ENCODE measurements at places on chromosomes 7 and 10.

- no peak for DNase-seq
These were observed 21.6 kb upstream of the TSPAN33 start for GRCh38 chr7:129122751-129123509.

- no peak for DNase-seq
These were observed 59.2 kb downstream of the HK1 start for GRCh38 chr10:69337296-69338132.

DNA sequence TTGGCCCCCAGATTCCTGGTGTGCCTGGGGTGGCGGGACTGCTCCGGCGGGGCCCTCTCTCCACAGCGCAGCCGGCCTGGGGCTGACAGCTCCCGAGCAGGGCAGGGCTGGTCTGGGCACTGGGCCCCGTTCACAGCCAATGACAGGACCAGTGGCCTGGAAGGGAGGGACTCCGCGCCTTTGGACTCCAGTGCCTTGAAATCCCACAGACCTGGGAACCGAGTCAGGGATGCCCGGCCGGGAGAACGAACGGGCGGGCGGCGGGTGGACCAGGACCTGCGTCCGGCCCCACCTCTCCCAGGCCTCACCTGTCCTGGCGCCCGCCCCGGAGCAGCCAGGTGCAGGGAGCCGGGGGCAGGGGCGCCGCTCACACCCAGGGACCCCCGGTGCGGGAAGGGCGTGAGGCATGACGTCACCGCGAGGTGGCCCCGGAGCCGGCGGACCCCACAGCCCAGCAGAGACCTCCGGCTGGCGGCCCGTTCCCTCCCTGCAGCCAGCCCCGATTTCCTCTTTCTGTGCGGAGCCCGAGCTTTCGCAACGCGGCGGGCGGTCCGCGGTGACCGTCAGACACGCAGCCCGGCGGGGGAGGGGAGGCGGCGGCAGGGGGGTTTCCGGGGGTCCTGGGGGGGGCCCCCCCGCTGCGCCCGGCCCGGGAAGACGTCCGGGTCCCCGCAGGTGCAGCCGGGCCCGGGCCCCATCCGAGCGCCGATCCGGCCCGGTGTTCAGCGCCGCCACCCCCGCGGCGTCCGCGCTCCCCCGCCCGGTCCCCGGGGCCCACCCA is 743 bp downstream of the ADAP1 start:
- DNase-seq = no peak

DNA sequence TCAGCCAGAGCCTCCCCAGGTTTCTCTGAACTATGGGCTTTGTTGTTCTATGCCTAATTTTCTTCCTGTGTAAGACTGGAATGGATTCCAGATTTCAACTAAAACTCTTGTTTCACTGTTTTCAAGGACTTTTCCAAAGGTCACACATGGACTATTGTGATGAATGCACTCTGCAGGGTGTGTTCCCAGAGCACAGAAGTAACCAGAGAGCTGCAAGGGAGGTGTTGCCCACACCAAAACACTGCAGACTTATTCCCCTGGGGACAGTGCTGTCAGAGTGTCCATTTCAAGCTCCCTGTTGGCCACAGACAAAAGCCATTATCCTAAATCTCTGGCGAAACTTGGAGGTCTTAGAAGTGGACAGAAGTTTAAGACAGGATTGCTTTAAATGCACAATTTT is 231.6 kb downstream of the TRIL start:
- no peak for DNase-seq

GRCh38 chr7:15891151-15891881 is 204.8 kb upstream of the MEOX2 start:
- no peak for DNase-seq

DNA sequence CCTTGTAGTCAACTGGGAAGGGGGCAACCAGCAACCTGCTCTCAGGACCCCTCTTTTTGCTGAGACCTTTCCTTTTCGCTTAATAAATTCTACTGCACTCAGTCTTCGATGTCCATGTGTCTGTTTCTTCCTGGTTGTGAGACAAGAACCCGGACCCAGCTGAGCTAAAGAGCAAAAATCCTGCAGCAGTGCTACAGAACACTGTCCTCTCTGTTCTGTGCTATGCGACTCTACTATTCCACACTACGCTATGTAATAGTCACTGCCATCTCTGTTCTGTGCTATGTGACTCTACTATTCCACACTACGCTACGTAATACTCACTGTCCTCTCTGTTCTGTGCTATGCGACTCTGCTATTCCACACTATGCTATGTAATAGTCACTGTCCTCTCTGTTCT is 34.3 kb downstream of the DIP2C start:
- no peak for DNase-seq

DNA sequence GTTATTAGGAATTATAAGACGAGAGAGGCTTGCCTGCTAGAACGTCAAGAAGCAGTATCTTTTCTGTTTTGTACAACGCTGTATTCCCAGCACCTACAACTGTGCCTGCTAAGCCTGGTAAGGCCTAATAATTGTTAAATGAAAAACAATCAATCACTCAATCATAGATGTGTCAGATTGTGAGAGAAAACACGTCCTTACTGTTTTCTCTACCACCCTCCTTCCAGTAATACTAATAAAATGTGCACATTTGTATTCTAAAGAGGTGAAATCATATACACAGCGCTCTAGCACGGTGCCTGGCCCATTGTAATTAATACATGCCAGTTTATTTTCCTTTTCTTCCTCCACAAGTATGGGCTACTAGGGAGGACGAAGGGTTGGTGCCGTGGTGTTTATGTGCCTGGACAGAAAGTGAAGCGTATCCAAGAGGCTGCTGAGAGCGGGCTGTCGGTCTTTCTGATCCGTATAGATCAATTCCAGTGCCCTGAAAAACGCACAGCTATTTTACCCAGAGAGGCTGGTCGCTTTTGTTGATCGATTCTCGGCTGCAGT is 1.5 kb upstream of the AUTS2 start:
- no peak for DNase-seq

DNA sequence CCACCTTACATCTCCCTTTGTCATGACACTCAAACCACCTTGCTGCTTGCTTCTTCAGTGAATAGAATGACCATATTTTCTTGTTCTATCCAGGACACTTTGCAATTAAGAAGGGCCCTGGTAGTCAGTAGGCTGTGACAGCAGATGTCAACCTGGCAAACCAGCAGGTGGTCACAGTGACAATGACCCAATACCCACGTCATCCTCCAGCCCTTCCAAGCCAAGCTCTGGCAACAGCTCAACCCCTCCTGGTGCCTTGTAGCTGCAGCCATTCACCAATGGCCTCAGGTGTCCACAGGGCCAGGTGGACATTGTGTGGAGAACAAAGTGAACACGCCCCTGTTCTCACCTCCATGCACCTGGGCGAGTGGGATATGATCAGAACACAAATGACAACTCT is 87.6 kb upstream of the MACROH2A2 start:
- DNase-seq = no peak

DNA sequence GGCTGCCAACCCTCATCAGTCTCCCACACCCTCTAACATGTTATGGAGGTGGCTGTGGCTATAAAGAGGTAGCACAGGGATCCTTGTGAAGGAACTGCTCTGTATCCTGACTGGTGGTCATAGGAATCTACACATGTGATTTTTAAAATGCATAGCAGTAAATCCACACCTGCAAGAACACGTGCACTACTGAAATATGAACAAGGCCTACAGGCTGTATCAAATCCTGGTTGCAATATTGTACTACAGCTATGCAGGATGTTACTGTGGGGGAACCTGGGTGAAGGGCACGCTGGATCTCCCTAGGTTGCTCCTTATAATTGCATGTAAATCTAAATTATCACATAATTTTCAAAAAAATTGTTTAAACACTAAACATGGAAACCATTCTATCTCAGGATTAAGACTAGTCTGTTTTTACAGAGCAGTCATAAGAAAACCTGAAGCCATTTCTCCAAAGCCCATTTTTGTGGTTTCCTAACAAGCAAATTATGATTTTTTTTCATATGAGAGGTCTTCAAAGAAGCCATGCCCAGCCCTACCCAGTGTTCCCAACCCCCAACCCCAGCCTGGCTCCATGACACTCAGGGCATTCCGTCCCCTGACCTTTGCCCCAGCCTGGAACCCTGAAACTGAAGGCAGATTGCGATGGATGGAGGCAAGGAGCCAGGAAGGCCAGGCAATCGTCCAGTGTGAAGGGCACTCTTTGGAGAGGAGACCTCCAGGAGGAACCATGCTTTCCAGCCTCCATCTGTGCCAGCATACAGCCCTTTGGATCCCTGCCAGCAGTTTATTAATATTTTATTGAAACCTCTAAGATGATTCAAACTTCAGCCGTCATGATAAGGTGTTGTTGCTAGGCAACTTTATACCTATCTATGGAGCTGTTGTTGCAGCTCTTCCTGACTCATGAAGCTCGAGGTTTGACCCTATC is 161.0 kb downstream of the GRID1 start:
- DNase-seq = no peak

Measured in stimulated activated CD4-positive, alpha-beta T cell treated with anti-CD3 and anti-CD28 coated beads, Interleukin-15, amount 100 ng/mL, for 1 hour (primary cell).